T-cell (primary cell): ENCODE measurements at places on chromosomes 7 and 10. TPM values are rescaled to one million over a fixed set of nuclear protein-coding genes. Genes with fewer than 3 reads are reported as not detected.

- no peak overlapping the region for H3K4me3 ChIP-seq
- no peaks in the 10 kb centered on the region for H3K36me3 ChIP-seq
- no peak overlapping the region for H3K27ac ChIP-seq
- DNase-seq: no peak
- no peaks in the 10 kb centered on the region for H3K27me3 ChIP-seq
Measured at GRCh38 chr7:15749631-15750030, 63.1 kb upstream of the MEOX2 start.

Gene ENTPD1
- 2.3 TPM for total RNA-seq

GRCh38 chr7:146956853-146957252 is 840.3 kb downstream of the CNTNAP2 start:
- H3K27ac ChIP-seq: no peak overlapping the region
- no peaks in the 10 kb centered on the region for H3K27me3 ChIP-seq
- no peak overlapping the region for H3K4me3 ChIP-seq
- DNase-seq: no peak
- no peaks in the 10 kb centered on the region for H3K36me3 ChIP-seq

DNA sequence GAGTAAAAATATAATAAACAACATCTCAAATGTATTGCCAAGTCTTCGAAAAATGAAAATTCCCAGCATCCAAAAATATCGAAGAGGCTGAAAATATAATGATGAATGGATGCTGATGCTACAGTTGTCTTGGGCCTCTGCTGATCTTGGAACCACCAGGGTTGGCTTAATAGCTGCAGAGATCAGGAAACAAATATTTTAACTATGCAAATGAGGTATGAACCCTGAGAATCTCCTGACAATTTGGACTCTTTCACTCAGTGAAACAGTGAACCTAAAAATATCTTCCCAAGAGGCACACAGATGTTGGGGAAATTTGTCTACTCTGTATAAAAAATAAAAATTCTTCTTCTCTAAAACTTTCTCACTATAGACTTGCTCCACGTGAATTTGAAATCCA is 97.7 kb upstream of the EGFR start:
- no peak for DNase-seq
- no peak overlapping the region for H3K27ac ChIP-seq
- peaks cover under 1% of the 10 kb centered on the region for H3K27me3 ChIP-seq
- no peaks in the 10 kb centered on the region for H3K4me1 ChIP-seq
- no peaks in the 10 kb centered on the region for H3K36me3 ChIP-seq
- no peak overlapping the region for H3K4me3 ChIP-seq

DNA sequence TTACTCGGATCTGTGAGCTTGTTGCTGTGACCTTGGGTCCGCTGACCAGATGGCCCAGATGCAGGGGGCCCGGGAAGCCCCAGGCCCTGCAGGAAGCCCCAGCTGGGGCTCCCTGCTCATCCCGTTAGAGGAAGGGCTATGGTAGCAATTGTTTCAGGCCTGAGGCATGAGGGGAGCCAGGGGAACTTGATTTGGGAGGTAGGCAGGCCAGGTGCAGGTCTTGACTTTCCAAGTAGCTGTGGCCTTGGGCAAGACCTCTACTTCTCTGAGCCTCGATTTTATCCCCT is 55.0 kb upstream of the CXCL12 start:
- H3K4me3 ChIP-seq: no peak overlapping the region
- no peaks in the 10 kb centered on the region for H3K36me3 ChIP-seq
- no peak for DNase-seq

Gene ASB10
- not detected for total RNA-seq

DNA sequence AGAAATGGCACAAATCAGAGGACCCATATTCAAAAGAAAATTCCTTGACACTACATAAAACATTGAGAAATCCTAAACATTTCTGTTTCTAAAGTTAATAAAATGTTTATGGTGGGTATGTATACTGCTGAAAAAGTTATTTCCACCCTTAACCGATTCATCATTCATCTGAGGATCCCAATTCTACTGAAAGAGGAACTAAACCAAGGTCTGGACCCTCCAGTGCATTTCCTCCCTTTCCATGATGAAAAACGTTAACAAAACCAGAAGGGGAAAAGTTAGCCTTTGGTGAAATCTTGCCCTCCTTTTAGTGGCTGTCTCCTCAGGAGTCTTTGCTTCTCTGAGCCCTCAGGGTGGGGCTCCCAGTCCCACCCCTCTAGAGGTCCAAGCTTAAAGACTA is 144.5 kb upstream of the ASAH2 start:
- peaks cover 3% of the 10 kb centered on the region for H3K36me3 ChIP-seq
- no peaks in the 10 kb centered on the region for H3K4me1 ChIP-seq
- H3K4me3 ChIP-seq: no peak overlapping the region
- H3K27ac ChIP-seq: no peak overlapping the region
- no peaks in the 10 kb centered on the region for H3K27me3 ChIP-seq

Gene PLXNA4
- 8.3 TPM for total RNA-seq

GRCh38 chr7:78420001-78420400 is 621.4 kb downstream of the PHTF2 start:
- DNase-seq: no peak
- H3K36me3 ChIP-seq: no peaks in the 10 kb centered on the region
- no peak overlapping the region for H3K27ac ChIP-seq
- no peaks in the 10 kb centered on the region for H3K27me3 ChIP-seq
- H3K4me1 ChIP-seq: no peaks in the 10 kb centered on the region

GRCh38 chr7:64515781-64516180 is 47.1 kb downstream of the ZNF680 start:
- no peaks in the 10 kb centered on the region for H3K4me1 ChIP-seq
- H3K36me3 ChIP-seq: no peaks in the 10 kb centered on the region
- H3K27me3 ChIP-seq: no peaks in the 10 kb centered on the region
- no peak overlapping the region for H3K4me3 ChIP-seq
- H3K27ac ChIP-seq: no peak overlapping the region

- no peaks in the 10 kb centered on the region for H3K36me3 ChIP-seq
- H3K27me3 ChIP-seq: no peaks in the 10 kb centered on the region
Measured at GRCh38 chr7:143934526-143935325, at the start of gene OR2F2. Gene OR2F2 (plus strand): TSS chr7:143935233. CDS start chr7:143935233, 0 bp downstream.

Gene PNLIPRP1
- total RNA-seq: 2.0 TPM

- no peak overlapping the region for H3K4me3 ChIP-seq
- no peaks in the 10 kb centered on the region for H3K4me1 ChIP-seq
- no peak overlapping the region for H3K27ac ChIP-seq
Measured at GRCh38 chr7:101232141-101232850, 5.3 kb downstream of the CLDN15 start.

DNA sequence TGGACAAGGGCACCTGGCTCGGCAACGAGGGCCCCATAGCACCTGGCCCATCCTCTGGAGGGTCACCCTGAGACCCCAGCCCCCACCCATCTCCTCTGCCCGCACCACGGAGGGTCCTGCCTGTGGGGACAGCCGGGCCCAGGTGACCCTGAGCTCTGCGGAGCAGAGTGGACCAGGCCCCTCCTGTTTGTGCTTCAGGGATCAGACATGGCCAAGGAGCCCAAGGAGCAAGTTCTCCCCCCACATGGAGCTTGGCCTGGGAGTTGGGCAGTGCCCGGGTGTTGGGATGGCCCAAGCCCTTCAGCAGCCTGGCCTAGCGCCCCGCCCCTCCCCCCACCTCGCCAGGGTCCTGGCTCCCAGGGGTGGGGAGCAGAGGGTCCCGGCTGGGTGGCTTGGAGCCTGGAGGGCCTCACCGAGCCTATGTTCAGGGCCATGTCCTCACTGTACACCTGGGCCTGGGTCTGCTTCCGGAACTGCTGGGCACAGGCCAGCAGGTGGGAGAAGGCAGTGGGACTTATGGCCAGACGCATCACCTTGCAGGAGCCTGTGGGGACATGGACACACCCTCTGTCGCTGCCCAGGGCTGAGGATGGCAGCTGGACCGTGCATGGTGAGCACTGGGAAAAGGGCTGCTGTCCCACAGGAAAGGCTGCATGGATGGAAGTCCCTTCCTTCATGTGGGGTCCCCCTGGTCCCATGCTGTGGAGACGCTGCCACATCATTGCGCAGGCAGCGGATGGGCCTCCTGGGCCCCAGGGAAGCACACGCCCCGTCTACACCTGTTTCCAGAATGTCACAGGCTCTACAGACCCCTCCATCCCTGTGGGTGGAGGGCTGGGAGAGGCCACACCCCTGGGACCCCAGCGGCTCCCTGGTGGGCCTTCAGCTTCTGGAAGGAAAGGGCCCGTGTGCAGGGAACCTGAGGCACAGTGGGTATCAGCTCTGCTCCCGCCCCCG is 49.2 kb upstream of the NKX6-2 start:
- no peaks in the 10 kb centered on the region for H3K36me3 ChIP-seq
- H3K27me3 ChIP-seq: no peaks in the 10 kb centered on the region
- no peak overlapping the region for H3K27ac ChIP-seq
- no peak for DNase-seq

GRCh38 chr7:42347616-42348015 is 110.6 kb upstream of the GLI3 start:
- DNase-seq: no peak
- no peak overlapping the region for H3K27ac ChIP-seq
- no peaks in the 10 kb centered on the region for H3K36me3 ChIP-seq

DNA sequence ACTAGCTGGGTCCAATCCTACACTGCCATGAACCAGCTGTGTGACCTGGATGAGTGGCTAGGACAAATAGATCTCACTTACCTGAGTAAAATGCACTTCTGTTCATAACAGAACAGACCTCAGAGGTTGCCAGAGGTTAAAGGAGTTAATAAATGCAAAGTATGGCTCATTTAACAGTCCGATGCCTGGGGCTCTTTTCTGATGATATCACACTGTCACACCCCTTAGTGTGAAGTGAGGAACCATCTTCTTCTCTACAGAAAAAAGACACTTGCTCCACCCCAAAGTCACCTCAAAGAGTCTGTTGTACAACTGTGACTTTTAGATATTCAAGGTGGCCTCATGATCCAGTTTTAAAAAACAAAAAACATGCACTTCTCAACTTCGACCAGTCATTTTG is 21.5 kb upstream of the TARP start:
- H3K4me1 ChIP-seq: no peaks in the 10 kb centered on the region
- no peaks in the 10 kb centered on the region for H3K36me3 ChIP-seq
- H3K4me3 ChIP-seq: no peak overlapping the region
- no peak overlapping the region for H3K27ac ChIP-seq
- no peaks in the 10 kb centered on the region for H3K27me3 ChIP-seq

Gene SLC26A5
- total RNA-seq: not detected

DNA sequence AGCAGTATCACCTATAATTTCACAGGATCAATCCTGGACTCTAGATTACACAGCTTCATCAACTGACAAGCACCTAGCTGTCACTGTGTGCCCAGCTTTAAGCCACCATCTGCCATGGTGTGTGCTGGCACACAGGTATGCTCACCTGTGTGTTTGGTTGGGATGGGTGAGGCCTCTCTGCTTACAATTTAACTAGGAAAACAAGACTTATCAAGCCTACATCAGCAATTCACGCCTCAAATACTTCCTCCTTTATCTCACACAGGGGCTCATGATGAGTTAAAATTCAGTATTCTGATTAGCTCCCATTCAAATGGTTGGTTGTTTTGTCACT is 608.2 kb downstream of the PARD3 start:
- peaks cover 9% of the 10 kb centered on the region for H3K4me1 ChIP-seq
- H3K36me3 ChIP-seq: no peaks in the 10 kb centered on the region
- no peak overlapping the region for H3K4me3 ChIP-seq
- DNase-seq: no peak
- no peak overlapping the region for H3K27ac ChIP-seq
- H3K27me3 ChIP-seq: peaks cover 7% of the 10 kb centered on the region
